ENCODE measurements at places on chromosomes 3 and 15.

- no peak for DNase-seq
Observed at GRCh38 chr3:194313560-194314387, 37.4 kb downstream of the CPN2 start.

DNA sequence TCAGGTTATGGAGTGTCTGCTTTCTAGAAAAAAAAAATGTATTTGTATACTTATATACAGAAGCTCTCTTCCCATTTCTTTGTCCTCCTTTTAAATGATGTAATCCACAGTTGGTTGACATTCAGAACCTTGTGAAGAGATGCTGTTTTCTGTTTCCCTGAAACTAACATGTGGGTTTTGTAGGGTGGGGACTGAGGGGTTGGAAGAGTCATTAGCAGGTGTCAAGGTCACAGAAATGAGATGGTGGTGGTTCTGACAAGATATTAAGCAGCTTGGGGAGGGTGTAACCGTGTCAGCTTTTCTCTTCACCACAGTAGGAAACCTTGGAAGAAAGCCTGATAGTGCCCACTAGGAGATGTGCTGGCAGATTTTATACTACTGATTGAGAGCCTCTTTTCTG lies 2.4 kb downstream of the RASA2 start:
- DNase-seq = peak; percentile 49

GRCh38 chr15:67076147-67076843 lies 10.9 kb downstream of the SMAD3 start:
- peak; percentile 89 for DNase-seq

GRCh38 chr3:87145553-87145952 lies 81.6 kb upstream of the CHMP2B start:
- DNase-seq = peak; percentile 25

- no peak for DNase-seq
Observed at GRCh38 chr3:98390366-98390765, at the start of gene OR5K3. Gene OR5K3 (plus strand): TSS chr3:98390666. CDS start chr3:98390666, 0 bp downstream.

DNA sequence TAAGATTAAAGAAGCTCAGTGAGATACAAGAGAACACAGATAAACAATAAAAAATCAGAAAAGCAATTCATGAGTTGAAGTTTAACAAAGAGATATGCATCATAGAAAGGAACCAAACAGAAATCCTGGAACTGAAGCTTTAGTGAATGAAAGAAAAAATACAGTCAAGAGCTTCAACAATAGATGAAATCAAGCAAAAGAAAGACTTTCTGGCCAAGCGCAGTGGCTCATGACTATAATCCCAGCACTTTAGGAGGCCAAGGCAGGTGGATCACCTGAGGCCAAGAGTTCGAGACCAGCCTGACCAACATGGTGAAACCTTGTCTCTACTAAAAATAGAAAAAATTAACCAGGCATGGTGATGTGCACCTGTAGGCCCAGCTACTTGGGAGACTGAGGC lies 301.6 kb upstream of the MANF start:
- no peak for DNase-seq

- DNase-seq = no peak
Observed at GRCh38 chr15:68463444-68463843, 31.5 kb upstream of the ITGA11 start.

GRCh38 chr3:52072471-52072870 lies 16.1 kb upstream of the DUSP7 start:
- DNase-seq = no peak

DNA sequence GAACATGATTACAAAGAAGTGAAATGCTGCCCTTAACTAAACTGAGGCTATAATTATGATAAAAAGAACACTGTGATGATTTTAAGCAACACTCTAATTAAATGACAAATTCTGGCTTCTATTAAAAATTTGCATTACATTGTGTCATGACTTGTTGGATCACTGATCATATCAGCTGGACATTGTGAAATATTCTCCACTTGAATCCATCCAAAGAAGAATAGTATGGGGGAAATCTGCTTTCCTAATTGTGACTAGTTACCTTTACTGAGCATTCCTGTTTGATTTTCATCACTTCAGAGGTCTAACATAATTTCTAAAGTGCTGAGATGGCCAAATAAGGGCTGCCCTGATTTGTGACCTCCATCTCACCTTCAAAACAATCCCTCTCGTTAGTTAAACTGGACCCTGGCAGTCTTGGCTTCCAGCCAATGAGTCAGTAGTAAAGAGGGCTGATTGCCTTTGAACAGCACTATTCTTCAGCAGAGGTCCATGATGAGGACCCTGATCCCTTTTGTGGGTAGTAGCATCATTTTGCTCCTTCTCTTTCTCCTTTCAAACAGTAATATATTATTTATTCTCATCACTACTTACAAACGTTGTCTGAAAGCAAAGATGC lies 53.5 kb upstream of the LEKR1 start:
- no peak for DNase-seq

DNA sequence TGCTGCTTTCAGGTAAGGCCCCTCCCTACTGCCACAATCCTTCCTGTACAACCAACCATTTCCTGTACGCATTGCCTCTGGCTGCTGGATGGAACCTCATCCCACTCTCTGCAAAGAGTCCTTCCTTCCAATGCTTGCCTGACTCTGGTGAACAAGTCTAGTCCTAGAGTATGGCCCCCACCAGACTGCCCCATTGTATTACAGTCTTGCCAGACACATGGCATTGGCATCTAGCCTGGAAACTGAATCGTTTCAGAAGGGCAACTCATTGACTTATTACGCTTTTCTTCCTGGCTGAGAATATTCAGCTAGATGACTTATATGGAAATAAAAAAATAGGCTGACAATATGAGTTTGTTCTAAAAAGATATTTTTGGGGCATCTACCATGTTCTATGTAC lies 170.3 kb downstream of the SUCLG2 start:
- DNase-seq = no peak

- no peak for DNase-seq
Observed at GRCh38 chr3:30465454-30465853, 140.9 kb upstream of the TGFBR2 start.

DNA sequence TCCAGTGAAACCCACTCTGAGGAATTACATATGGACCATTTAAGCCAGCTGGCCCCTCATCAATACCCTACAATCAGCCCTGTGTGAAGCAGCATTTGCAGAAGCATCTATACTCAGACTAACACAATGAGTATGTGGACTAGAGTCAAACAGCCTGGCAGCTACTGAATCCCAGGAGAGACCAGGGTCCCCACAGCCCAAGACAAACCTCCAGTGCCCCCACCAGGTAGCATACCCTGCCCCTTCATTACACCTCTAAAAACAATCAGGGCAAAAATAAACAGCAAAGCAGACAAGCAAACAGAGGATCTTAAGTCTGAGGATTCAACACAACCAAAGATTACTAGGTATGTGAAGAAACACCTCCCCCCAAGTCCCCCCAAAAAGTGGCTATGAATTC lies 157.4 kb downstream of the LEKR1 start:
- DNase-seq = no peak

GRCh38 chr3:180311242-180311641 lies 274.5 kb upstream of the PEX5L start:
- DNase-seq = no peak

GRCh38 chr3:56339244-56339643 lies 129.0 kb downstream of the ERC2 start:
- DNase-seq = no peak

DNA sequence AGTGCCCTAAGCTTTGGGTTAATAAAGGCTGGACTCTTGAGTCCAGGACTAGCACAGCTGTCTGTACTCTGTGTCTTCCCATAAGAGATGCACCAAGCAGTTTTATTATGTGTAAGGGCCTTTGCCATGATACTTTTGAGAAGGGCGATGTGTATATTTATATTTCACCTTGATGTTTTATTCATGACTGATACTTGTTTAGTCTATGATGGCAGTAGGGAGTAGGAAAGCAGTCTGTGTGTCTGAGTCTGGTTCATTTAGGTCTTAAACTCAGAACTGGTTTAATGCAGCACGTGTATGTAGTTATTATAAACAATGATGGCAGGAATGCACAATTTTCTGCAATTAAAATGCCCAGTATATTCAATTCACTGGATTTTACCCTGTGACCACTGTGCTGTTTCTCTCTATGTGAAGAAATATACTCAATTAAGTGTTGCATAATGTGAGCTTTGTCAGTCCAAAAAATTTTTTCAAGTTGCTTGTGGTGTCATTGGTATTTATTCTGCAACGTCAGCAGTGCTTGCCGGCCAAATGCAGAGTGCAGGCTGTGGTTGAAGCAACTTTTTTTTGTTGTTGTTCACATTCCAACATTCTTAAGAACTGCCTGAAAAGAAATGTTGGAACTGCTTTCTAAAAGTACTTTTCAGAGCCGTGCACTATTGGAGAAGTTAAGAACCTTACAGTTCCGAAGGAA lies 423.7 kb upstream of the SEMA6D start:
- DNase-seq = no peak

DNA sequence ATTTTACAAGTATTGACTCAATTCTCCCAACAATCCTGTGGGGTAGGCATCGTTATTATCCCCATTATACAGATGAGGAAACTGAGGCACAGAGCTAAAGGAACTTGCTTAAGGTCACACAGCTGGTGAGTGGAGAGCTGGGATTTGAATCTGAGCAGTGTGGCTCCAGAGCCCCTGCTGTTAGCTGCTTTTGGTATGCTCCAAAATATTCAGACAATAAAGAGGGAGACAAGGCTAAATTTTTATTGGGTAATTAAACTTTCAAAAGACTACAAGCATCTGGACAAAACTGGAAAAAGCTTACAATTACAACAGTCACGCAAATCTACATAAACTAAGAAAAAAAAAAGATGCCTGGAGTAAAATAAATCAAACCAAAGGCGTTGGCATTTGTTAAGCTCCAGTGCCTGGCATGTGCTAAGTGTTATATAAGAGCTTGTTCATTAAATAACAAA lies 27.7 kb downstream of the CCDC13 start:
- no peak for DNase-seq

DNA sequence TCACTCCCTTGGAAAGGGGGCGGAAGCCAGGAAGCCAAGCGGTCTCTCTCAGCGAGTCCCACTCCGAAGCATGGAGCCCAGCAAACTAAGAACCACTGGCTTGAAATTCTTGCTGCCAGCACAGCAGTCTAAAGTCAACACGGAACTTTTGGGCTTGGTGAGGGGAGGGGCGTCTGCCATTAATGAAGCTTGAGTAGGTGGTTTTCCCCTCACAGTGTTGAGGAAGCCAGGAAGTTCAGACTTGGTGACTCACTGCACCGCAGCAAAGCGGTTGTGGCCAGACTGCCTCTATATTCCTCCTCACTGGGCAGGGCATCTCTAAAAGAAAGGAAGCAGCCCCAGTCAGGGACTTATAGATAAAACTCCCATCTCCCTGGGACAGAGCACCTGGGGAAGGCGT lies 665.4 kb upstream of the CBLB start:
- peak; percentile 69 for DNase-seq

- no peak for DNase-seq
Observed at GRCh38 chr3:146403792-146404191, 65.6 kb downstream of the PLSCR2 start.

DNA sequence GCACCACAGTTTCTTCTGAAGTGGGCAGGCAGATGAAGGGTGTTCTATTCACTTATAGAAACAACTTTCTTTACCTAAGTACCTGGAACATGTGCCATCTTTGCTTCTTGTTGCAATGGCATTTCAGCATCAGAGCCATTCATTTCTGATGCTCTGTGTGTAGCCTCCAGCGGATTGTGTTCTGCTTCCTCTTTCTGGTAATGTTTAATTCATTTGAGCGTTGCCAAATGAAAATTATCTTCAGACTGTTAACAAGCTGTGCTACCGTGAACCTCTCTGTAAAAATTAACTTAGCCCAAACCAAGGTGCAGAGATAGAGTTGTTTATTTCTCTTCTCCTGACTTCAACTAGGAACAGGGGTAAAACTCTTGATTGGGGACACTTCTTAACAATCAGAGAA lies 302.0 kb downstream of the EDEM1 start:
- DNase-seq = no peak

- no peak for DNase-seq
Observed at GRCh38 chr15:51830276-51830806, 888 bp downstream of the TMOD3 start.

GRCh38 chr3:8579096-8579495 lies 65.5 kb downstream of the SSUH2 start:
- DNase-seq = no peak

GRCh38 chr3:41808152-41808551 lies 153.8 kb downstream of the ULK4 start:
- no peak for DNase-seq

GRCh38 chr3:102718651-102719050 lies 283.8 kb downstream of the ZPLD1 start:
- no peak for DNase-seq

DNA sequence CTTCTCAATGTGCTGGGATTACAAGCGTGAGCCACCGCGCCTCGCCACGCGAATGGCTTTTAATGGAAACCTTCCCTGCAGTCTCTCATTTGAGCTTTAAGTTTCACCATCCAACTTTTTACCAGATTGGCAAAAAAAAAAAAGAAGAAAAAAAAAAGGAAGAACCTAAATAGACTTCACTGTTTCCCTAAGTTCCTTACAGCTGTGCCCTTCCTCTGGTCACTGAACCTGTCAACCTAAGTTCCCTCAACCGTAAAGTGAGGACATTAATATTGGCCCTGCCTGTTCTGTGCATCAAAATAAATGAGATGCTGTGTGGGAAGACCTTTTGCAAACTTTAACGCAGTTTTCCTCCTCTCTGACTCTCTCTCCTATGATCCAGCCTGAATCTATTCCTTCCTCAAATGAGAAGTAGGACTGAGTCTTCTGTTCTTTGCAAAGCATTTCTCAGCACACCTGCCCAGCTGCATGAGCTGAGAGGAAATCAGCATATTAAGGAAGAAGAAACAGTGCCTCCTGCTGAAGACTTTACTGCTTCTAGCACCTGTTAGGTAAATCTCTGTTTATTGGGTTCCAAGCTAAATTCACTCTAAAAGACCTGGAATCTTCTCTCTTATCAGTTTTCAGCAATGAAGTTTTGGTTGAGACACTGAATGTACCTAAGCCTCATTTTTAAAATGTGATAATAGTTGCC lies 99.6 kb upstream of the ETV5 start:
- DNase-seq = no peak

DNA sequence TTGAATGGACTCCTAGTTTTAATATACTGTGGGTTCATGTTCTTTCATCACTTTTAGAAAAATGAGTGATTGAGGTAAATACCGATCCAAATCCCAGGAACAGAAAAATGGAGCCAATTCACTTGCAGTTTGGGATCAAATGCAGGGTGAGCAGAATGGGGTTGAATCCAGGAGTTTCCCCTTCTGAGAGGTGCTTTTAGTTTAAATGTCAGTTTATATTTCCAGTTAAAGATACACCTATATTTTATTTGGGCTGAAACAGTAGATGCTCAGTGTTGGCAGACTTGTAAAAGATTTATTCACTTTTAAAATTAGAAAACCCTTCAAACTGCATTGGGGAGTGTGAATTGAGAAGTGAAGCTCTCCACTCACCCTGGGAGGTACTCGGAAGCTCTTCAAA lies 2.6 kb downstream of the TRIM71 start:
- DNase-seq = no peak
